ENCODE measurements at places on chromosomes 11 and 22.
A peak's percentile ranks its signal among the peaks of the same experiment; 100 is the strongest.

DNA sequence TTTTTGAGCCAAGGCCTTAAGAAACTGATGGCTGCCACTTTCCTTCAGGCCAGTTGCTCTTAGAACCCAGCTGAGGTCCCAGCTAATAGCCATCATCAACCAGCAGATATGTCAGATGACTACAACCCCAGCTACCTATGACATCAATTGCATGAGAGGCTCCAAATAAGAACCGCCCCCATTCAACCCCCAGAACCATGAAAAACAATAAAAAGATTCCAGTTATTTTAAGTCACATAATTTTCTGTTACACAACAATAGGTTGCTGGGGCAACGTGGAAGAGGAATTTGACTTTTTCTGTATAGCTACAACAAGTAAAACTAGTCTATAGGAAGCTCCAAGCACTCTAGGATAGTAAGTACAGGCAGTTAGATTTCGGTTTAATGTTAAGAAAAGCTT, 216.3 kb upstream of the MTNR1B start:
- no peak overlapping the region for H3K4me3 ChIP-seq
- H3K27me3 ChIP-seq = no peaks in the 10 kb centered on the region
- H3K27ac ChIP-seq = no peak overlapping the region

DNA sequence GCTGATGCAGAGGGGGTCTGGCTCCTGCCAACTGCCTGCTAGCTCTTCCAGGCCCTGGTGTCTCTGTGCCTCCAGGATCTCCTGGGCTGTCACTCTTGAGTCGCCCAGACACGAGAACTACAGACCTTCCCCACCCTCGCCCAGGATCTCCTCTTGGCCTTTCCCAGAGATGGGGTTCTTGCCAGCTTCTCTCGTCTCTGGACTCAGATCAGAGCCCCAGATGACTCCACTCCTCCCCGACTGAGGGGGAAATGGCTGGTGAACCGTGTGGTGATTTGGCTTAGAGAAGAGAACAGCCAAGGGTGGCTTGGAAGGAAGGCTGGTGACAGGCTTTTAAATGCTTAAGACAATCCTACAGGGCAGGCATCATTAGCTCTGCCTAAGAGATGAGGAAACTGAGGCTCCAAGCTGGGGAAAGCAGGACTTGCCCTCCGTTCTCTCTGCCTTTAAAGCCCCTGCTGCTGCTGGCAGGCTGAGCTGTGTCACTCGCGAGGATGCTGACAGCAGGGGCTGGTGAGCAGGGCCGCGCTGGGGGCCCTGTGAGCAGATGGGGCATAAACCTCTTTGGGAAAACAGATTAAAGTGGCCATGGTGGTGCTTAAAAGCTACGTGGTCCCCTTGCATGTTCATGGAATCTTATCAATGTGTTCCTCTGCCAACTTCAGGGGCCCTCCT, 90.3 kb upstream of the THY1 start:
- H3K4me3 ChIP-seq = no peak overlapping the region
- no peaks in the 10 kb centered on the region for H3K27me3 ChIP-seq
- no peak for DNase-seq

DNA sequence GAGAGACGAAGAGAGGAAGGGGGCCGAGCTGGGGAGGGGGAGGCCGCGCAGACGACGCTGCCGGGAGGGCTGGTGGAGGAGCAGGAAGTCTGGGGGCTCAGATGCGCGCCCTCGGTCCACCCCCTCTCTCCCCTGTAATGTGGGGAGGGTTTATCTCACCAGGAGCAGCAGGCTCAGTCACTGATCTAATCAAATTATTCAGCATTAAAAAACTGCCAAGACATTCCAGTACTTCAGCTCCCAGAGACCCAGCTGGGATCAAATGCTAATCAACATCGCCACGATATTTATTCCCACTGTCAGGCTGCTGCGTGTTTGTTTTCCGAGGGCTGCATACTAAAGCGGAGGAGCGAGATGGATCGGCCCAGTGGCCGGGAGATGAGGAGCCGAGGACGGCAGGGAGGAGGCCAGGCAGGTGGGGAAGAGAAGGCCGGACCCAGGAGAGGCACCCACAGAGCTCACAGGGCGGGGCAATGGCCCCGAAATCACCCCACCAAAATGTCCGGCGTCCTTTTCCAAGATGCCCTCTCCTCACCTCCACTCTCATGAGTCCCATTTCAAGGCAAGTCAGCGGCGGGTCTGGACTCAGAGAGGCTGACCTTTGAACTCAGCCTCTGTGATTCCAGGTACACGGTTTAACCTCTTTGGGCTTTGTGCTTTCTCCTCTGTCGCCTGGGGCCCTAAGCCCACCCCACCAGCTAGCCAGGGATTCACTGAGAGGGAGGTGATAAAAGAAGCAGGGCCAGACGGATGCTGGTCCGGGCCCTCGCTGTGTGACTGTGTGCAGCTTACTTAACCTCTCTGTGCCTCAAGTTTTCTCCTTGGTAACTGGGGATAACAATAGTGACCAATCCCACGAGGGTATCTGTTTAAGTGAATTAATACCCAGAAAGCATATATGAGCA, 502.1 kb downstream of the MN1 start:
- H3K4me1 ChIP-seq = no peaks in the 10 kb centered on the region
- no peaks in the 10 kb centered on the region for H3K36me3 ChIP-seq
- peak overlapping the region; percentile 4 for H3K4me3 ChIP-seq
- DNase-seq = peak; percentile 13
- no peak overlapping the region for H3K27ac ChIP-seq
- H3K27me3 ChIP-seq = no peaks in the 10 kb centered on the region

- H3K4me3 ChIP-seq = no peak overlapping the region
- H3K36me3 ChIP-seq = no peaks in the 10 kb centered on the region
- no peak for DNase-seq
Observed at GRCh38 chr11:125331357-125332035, 164.6 kb downstream of the FEZ1 start.

GRCh38 chr22:35991168-35991567, 37.5 kb downstream of the RBFOX2 start:
- no peak overlapping the region for H3K4me3 ChIP-seq
- no peaks in the 10 kb centered on the region for H3K36me3 ChIP-seq
- H3K4me1 ChIP-seq = peaks cover 13% of the 10 kb centered on the region

DNA sequence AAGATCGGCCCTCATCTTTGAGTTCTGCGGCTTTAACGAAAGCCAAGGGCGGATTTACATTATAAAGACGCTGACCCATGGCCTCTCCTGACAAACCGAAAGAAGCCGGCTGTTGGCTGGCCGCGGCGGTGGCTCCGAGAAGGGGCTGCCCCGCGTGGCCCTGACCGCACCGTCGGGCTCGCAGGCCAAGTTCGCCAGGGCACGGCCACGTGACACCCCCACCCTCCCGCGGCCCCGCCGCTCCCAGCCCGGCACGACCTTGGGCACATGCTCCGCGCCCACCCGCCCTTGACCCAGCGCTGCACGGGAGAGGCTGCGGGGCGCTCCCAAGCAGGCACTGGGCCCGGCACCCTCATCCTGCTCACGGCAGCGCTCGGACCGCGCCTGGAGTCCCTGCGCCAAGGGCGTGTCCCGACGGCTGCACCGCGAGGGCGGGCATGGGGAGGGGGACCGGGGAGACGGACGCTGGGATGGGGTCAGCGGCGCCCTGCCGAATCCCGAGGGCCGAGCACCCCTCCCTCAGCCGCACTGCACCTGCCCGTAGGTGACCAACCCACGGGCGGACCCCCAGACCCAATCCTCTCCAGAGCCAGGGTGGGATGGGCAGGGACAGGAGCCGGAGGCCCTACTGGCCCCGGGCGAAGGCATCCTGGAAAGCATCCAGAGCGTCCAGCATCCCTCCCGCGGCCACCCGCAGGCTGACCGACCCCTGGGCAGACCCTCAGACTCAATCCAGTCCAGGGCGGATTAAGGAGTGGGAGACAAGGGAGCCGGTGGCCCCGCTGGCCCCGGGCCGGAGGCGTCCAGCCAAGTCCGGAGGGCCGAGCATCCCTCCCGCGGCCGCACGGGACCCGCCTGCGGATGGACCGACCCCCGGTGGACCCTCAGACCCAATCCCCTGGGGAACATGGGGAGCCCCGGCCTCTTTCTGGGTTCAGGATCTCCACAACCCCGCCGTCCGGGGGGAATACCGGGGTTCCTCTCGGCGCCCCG, 759 bp downstream of the CPT1A start:
- peak; percentile 85 for DNase-seq
- H3K27me3 ChIP-seq = no peaks in the 10 kb centered on the region
- H3K36me3 ChIP-seq = peaks cover 14% of the 10 kb centered on the region
- H3K4me3 ChIP-seq = peak overlapping the region; percentile 96
- H3K4me1 ChIP-seq = peaks cover 24% of the 10 kb centered on the region

- H3K4me3 ChIP-seq = peak overlapping the region; percentile 53
- no peaks in the 10 kb centered on the region for H3K4me1 ChIP-seq
- no peaks in the 10 kb centered on the region for H3K36me3 ChIP-seq
- DNase-seq = no peak
Observed at GRCh38 chr11:103109818-103110388, 677 bp downstream of the DYNC2H1 start.

- H3K4me3 ChIP-seq = no peak overlapping the region
- H3K27me3 ChIP-seq = no peaks in the 10 kb centered on the region
- no peaks in the 10 kb centered on the region for H3K36me3 ChIP-seq
- peak; percentile 67 for DNase-seq
- H3K27ac ChIP-seq = no peak overlapping the region
Observed at GRCh38 chr22:24707470-24707801, 67.1 kb downstream of the PIWIL3 start.

- no peaks in the 10 kb centered on the region for H3K27me3 ChIP-seq
- no peaks in the 10 kb centered on the region for H3K4me1 ChIP-seq
- no peaks in the 10 kb centered on the region for H3K36me3 ChIP-seq
- H3K27ac ChIP-seq = no peak overlapping the region
- no peak overlapping the region for H3K4me3 ChIP-seq
Observed at GRCh38 chr22:34885852-34886251, 180.1 kb upstream of the ISX start.

DNA sequence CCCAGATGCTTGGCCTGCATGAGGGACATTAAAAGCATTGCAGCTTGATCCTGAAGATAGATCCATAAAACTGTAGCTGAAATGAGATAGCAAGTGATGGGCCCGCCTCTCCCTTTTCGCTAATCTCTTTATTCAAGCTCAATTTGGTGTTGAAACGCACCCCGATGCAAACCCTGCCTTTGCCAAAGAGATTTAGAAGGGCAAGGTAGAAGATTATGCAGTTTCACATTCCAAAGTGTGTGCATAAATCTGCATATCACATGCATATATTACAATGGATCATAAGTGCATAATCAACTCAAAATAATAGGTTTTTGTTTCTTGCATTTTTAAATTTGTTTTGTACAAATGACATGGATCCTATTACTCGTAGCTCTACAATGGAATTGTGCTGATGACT, 80.1 kb upstream of the SHANK2 start:
- H3K36me3 ChIP-seq = no peaks in the 10 kb centered on the region
- H3K4me1 ChIP-seq = no peaks in the 10 kb centered on the region
- no peak overlapping the region for H3K4me3 ChIP-seq
- no peak overlapping the region for H3K27ac ChIP-seq

- no peak overlapping the region for H3K4me3 ChIP-seq
- no peak overlapping the region for H3K27ac ChIP-seq
- no peaks in the 10 kb centered on the region for H3K36me3 ChIP-seq
- DNase-seq = no peak
- no peaks in the 10 kb centered on the region for H3K4me1 ChIP-seq
- H3K27me3 ChIP-seq = no peaks in the 10 kb centered on the region
Observed at GRCh38 chr11:25961539-25961938, 370.4 kb upstream of the ANO3 start.

GRCh38 chr11:130625578-130626306, 177.3 kb downstream of the ADAMTS15 start:
- no peaks in the 10 kb centered on the region for H3K27me3 ChIP-seq
- no peak for DNase-seq
- no peak overlapping the region for H3K27ac ChIP-seq
- no peaks in the 10 kb centered on the region for H3K36me3 ChIP-seq
- no peaks in the 10 kb centered on the region for H3K4me1 ChIP-seq

- no peak overlapping the region for H3K4me3 ChIP-seq
- no peaks in the 10 kb centered on the region for H3K27me3 ChIP-seq
- no peaks in the 10 kb centered on the region for H3K4me1 ChIP-seq
- no peak overlapping the region for H3K27ac ChIP-seq
Observed at GRCh38 chr22:49048591-49048990, 779.1 kb downstream of the BRD1 start.

- peak; percentile 84 for DNase-seq
- H3K27ac ChIP-seq = no peak overlapping the region
- no peaks in the 10 kb centered on the region for H3K36me3 ChIP-seq
- H3K4me3 ChIP-seq = no peak overlapping the region
- H3K27me3 ChIP-seq = no peaks in the 10 kb centered on the region
Observed at GRCh38 chr11:30985536-30985935, 384.0 kb downstream of the DCDC1 start.

GRCh38 chr11:10298342-10298741, 4.3 kb upstream of the SBF2 start:
- no peak overlapping the region for H3K4me3 ChIP-seq
- no peaks in the 10 kb centered on the region for H3K27me3 ChIP-seq
- no peaks in the 10 kb centered on the region for H3K4me1 ChIP-seq
- no peak overlapping the region for H3K27ac ChIP-seq
- peak; percentile 31 for DNase-seq

DNA sequence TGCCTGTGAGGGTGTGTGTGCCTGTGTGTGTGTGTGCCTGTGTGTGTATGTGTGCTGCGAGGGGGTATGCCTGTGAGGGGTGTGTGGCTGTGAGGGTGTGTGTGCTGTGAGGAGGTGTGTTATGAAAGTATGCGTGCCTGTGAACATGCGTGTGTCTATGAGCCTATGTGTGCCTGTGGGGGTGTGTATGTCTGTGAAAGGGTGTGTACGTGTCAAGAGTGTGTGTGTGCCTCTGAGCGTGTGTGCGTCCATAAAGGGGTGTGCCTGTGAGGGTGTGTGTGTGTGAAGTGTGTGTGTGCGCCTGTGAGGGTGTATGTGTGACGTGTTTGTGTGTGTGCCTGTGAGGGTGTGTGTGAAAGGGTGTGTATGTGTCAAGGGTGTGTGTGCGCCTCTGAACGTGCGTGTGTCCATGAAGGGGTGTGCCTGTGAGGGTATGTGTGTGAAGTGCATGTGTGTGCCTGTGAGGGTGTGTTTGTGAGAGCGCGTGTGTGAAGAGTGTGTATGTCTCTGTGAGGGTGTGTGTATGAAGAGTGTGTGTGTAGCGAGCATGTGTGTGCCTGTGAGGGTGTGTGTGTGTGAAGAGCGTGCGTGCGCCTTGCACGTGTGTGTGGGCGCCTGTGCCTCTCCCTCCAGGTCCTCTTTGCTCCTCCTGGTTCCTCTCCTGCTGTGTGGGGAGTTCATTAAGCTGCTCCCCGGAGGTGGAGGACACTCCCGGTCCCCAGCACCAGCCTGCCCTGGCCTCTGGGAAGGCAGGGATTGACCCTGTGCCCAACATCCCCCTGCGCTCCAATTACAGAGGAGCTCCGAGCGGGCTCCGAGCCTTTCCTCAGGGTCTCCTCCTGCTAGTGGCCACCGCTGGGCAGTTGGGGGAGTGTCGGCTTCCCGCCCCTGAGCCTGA, 53.3 kb downstream of the CACNA1I start:
- no peaks in the 10 kb centered on the region for H3K4me1 ChIP-seq
- H3K27me3 ChIP-seq = no peaks in the 10 kb centered on the region
- DNase-seq = peak; percentile 10
- H3K4me3 ChIP-seq = no peak overlapping the region
- no peak overlapping the region for H3K27ac ChIP-seq

DNA sequence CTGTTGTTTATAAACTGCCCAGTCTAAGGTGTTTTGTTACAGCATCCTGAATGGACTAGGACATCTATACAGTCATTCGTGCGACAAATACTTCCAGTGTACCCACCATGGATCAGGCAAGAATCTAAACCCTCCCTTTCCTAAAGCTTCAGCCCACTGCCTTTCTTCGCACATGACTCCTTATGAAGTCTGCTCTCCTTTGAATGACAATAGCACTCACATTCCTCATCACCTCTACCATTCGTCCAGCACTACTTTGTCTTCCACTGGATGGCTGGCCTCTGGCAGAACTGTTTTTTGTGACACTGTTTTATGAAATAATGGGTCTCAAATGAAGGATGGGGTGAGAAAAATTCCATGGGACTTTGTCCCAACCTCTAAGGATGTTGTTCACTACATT, 89.8 kb upstream of the LIN7C start:
- DNase-seq = no peak
- no peaks in the 10 kb centered on the region for H3K27me3 ChIP-seq
- no peak overlapping the region for H3K4me3 ChIP-seq
- no peaks in the 10 kb centered on the region for H3K4me1 ChIP-seq
- H3K27ac ChIP-seq = no peak overlapping the region
